ENCODE measurements at places on chromosomes 3 and 15.

DNA sequence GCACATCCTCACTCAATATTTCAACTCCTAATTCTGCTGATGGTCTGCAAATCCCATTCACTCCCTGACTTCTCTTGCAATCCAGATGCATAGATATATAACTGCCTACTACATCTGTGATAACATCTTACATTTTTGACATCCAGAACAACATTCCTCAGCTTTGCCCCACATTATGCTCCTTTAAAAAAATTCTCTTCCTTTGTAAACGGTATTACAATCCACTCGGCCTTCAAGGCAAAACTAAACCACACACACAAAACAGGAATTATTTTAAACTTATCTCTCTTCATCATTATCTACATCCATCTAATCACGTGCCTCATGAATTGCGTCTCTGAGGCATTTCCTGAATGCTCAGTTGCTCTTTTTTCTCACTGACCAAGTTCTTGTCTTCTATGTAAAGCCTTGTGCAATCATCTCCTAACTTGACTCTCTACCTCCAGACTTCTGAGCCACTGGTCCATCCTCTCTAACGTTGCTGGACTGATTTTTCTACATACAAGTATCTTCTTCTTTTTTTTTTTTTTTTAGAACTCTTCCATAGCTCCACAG, 117.0 kb downstream of the SATB1 start:
- no peak for DNase-seq

DNA sequence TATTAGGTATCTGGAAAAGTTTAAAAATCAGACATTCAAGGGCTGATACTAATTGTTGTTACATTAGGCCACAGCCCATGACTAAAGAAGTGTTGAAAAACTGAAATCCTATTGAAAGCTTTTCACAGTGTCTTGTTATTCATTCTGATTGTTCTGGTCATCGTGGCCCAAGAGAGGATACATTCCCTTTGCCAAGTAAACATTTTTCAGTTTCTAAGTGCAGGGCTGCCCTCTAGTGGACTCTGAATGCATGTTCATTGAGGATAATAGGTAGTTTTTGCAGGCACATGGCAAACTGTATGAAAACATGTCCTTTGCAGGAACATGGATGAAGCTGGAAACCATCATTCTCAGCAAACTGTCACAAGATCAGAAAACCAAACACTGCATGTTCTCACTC, 181.1 kb downstream of the MYRIP start:
- no peak for DNase-seq

DNA sequence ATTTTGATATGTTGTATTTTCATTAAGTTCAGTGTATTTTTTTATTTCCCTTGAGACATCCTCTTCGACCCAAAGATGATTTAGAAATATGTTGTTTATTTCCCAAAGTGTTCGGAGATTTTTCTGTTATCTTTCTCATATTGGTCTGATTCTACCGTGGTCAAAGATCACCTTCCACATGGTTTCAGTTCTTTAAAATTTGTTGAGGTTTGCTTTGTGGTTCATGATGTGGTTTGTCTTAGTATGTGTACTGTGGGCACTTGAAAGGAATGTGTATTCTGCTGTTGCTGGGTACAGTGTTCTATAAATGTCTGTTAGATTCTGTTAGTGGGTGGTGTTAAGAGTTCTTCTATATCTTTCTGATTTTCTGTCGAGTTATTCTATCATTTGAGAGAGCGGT, 103.4 kb upstream of the FHIT start:
- no peak for DNase-seq

DNA sequence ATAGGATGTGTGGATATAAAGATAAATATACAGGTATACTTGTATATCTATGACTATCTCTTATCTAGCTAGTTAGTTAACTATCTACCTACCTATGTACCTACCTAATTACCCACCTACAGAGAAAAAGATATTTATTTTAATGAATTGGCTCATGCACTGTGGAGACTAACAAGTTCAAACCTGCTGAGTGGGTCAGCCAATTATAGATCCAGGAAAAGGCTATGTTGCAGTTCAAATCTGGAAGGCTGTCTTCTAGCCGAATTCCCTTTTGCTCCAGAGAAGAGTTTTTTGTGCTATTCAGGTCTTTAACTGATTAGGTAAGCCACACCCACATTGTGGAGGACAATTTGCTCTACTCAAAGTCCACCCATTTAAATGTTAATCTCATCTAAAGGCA, 335.0 kb downstream of the GRM7 start:
- no peak for DNase-seq

GRCh38 chr3:38000965-38001455, 10.4 kb downstream of the VILL start:
- DNase-seq: no peak

DNA sequence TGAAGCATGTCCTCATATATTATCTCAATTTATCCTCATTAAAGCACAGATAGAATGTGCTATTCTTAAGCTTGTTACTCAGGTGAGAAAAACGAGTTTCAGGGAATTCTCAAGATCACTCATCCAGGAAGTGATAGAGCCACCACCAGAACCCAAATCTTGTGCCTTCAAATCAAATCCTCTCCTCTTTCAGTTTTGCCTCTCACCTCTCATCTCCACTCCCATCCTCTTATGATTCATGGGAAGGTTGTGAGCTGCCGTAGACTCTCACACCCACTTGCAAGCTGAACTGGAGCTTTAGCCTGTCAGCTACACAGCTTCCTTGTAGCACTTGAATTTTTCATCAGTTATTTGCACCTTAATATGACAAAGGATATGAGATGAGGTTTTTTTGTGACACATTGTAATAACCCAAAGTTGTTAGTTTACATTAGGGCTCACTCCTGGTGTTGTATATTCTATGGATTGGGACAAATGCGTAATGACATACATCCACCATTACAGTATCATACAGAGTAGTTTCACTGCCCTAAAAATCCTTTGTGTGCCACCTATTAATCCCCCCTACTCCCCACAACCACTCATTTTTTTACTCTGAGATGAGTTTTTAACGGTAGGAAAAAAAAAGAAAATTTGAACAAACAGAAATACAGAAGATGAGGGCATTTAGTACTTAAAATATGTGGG, 25.7 kb downstream of the GPR15 start:
- DNase-seq: no peak

GRCh38 chr15:87538327-87538834, 718.2 kb downstream of the NTRK3 start:
- no peak for DNase-seq

DNA sequence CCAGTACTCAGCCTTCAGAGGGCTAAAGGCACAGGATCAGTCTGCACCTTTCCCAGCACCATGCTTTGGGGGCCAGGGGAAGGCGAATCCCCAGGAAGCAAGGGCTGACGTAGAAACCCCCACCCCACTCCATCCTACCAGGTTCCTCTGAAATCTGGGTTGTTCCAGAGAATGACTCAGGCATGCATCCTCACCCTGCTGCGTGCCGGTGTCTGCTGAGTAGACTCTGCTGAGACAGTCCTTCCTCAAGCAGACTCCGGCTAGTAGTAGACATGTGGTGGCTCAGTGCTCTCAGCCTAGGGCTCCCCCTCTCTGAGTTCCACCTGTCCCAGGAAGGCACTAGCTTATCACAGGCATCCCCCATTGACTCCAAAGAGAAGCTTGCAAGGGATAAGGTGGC, 9.0 kb downstream of the TMEM43 start:
- no peak for DNase-seq

DNA sequence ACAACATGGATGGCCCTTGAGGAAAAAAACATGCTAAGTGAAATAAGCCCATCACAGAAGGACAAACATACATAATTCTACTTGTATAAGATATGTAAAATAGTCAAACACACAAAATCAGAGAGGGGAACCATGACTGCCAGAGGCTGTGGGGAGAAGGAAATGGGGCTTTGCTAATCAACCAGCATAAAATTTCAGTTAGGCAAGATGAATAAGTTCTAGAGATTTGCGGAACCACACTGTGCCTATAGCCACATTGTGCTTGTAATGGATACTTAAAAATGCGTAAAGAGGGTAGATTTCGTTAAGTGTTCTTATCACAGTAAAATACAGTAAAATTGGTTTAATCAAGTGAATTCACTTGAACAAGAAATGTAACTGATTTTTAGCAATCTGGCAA, 33.7 kb upstream of the SPTBN5 start:
- DNase-seq: no peak

- DNase-seq: no peak
Measured at GRCh38 chr3:44309500-44309899, 29.1 kb upstream of the TCAIM start.

GRCh38 chr3:139538733-139539132, 809 bp downstream of the RBP1 start:
- no peak for DNase-seq

- no peak for DNase-seq
Measured at GRCh38 chr15:79623488-79623887, 191.4 kb downstream of the MINAR1 start.

GRCh38 chr3:18189282-18190050, 235.7 kb downstream of the SATB1 start:
- DNase-seq: no peak

DNA sequence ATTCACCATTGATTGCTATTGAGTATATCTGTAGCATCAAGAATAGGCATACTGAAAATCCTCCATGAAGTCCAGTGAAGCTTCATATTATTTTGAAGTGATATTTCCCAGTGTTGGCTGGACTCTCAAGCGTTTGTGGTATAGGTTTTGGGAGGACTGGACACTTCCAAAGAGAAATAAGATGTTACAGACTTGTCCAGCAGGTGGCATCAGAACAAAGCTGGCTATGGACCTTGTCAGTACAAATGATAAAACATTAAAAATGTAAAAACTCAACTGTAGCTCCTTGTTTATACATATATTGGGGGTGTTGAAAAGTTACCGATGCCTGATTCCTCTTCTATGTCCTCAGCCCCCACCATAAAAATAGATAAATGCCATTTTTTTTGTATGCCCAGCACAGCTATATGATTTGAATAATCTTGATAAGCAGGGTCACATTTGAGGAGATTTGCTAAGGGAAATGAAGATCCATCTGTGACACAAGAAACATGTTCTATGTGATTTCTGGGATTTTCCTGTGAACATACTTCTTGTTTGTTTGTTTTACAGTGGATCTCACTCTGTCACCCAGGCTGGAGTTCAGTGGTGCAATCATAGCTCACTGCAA, 54.5 kb upstream of the GOLGA6B start:
- DNase-seq: no peak

DNA sequence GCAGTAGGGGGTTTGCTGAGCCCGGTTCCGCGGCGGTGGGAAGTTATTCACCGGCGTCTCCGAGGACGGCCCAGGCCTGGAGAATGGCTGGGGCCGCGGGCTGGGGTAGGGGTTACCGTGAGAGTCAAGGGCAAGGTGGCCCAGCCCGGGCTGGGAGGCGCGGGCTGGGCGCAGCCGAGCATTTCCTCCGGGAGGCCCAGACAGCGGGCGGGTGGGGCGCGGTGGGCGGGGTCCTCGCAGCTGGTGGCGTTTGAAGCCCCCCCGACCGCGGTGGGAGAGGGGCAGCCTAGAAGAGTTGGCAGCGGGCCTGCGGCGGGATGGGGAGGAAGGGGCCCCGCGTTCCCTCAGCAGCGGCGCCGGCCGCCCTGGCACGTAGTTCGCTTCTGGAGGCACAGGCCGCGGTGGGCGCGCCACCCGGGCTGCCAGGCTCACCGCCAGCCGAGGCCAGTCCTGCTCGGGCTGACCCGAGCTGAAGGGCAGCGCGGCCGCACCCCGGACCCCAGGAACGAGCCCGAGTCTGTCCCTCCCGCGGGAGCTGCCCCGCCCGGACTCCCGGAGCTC, 960 bp upstream of the KLF13 start:
- DNase-seq: peak; percentile 67

DNA sequence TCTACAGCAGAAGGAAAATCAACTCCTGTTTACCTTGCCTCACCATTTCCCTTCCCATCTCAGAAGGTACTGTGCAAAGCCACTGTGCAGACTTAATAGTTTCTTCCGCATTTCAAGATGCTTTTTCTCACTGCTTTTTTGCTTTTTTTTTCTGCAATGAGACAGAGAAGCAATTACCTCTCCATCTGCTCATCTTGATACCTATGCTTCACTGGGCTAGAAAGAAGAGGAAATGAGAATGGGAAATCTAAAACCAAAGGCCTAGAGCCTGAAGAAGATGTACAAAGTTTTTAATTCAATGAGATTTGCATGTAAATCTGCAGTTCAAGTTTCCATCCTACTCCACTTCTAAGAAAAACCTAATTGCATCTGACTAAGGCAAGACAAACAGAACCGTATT, 238.1 kb upstream of the SETMAR start:
- DNase-seq: no peak

All from anterior cingulate cortex (tissue), 58 donors.